Activated CD8-positive, alpha-beta T cell treated with anti-CD3 and anti-CD28 coated beads for 36 hours (primary cell): ENCODE measurements at places on chromosomes 12 and 14. TPM values are rescaled to one million over a fixed set of nuclear protein-coding genes. Genes with fewer than 3 reads are reported as not detected.
A peak's percentile ranks its signal among the peaks of the same experiment; 100 is the strongest.

- H3K4me3 ChIP-seq = no peak overlapping the region
- no peak for DNase-seq
- no peaks in the 10 kb centered on the region for H3K36me3 ChIP-seq
- H3K27me3 ChIP-seq = no peaks in the 10 kb centered on the region
These were observed 9.7 kb upstream of the KRT2 start for GRCh38 chr12:52661668-52662067.

- peaks cover 1% of the 10 kb centered on the region for H3K27me3 ChIP-seq
- no peak overlapping the region for H3K4me3 ChIP-seq
- no peaks in the 10 kb centered on the region for H3K4me1 ChIP-seq
These were observed 350.2 kb downstream of the GLT1D1 start for GRCh38 chr12:129203456-129203855.

DNA sequence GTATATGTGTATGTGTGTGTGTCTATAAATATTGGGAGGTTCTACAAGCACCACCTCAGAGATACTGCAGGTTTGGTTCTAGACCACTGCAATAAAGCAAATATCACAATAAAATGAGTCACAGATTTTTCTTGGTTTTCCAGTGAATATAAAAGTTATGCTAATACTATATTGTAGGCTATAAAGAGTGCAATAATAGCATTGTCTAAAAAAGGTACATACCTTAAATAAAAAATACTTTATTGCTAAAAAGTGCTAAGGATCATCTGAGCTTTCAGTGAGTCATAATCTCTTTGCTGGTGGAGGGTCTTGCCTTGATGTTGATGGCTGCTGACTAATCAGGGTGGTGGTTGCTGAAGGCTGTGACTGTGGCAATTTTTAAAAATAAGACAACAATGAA is 111.1 kb downstream of the VEZT start:
- H3K4me3 ChIP-seq = no peak overlapping the region
- no peaks in the 10 kb centered on the region for H3K27me3 ChIP-seq
- no peak overlapping the region for H3K27ac ChIP-seq
- H3K36me3 ChIP-seq = no peaks in the 10 kb centered on the region

DNA sequence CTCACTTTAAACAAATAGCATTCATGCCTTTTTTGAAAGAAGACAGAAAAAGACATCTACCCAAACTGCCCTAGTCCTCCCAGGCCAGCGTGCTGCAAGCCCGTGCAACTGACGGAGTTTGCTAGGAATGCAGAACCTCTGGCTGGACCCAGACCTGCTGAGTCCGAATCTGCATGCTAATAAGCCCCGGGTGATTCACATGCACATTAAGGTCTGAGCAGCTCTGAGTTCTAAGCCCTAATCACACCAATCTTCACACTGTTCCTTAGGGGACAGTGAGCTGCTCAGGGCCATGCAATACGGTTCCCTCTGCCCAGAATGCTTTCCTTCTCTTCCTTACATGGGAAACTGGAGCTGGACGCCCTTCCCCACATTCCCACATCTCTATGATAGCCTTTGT is 25.2 kb downstream of the HAL start:
- no peak overlapping the region for H3K27ac ChIP-seq
- no peaks in the 10 kb centered on the region for H3K36me3 ChIP-seq
- no peaks in the 10 kb centered on the region for H3K27me3 ChIP-seq
- no peaks in the 10 kb centered on the region for H3K4me1 ChIP-seq
- no peak overlapping the region for H3K4me3 ChIP-seq
- no peak for DNase-seq

- no peak overlapping the region for H3K4me3 ChIP-seq
- H3K27ac ChIP-seq = no peak overlapping the region
- H3K36me3 ChIP-seq = peaks cover 14% of the 10 kb centered on the region
- H3K27me3 ChIP-seq = no peaks in the 10 kb centered on the region
- peaks cover 20% of the 10 kb centered on the region for H3K4me1 ChIP-seq
- DNase-seq = no peak
These were observed 35.8 kb downstream of the ETV6 start for GRCh38 chr12:11685316-11685715.

GRCh38 chr12:6928022-6928702 is 403 bp downstream of the ATN1 start:
- DNase-seq = no peak
- H3K4me1 ChIP-seq = peaks cover 61% of the 10 kb centered on the region
- H3K27me3 ChIP-seq = no peaks in the 10 kb centered on the region
- peak overlapping the region; percentile 81 for H3K27ac ChIP-seq

DNA sequence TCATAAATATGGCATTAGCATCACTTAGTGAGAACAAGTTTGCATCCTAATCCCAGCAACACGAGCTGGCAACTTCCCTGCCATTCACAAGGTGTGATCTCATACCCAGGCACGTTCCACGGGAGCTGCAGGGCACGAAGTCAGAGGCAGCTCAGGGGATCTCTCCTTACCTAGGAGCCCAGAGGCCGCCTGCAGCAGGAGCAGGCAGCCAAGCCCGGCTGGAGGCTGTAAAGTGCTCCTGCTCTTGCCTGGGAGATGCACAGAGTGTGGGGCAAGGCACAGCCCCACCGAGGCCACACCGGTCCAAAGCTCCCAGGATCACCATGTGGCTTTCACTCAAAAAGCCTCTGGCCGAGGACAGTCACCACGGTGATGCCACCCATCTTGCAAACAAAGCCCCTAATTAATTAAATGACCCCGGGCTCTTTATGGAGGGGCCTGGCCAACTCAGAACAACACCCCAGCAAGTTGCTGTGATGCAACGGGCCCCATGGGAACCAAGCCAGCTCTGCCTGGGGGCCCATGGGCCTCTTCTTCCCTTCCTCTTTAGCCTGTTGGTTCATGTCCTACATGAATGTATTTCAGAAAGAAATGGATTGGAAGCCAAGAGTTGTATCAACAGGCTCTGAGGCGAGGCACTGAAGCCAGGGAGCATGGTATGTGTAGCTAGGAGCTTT is 26.5 kb downstream of the NUAK1 start:
- H3K4me3 ChIP-seq = no peak overlapping the region
- DNase-seq = no peak
- no peak overlapping the region for H3K27ac ChIP-seq
- H3K4me1 ChIP-seq = peaks cover 6% of the 10 kb centered on the region
- no peaks in the 10 kb centered on the region for H3K36me3 ChIP-seq

DNA sequence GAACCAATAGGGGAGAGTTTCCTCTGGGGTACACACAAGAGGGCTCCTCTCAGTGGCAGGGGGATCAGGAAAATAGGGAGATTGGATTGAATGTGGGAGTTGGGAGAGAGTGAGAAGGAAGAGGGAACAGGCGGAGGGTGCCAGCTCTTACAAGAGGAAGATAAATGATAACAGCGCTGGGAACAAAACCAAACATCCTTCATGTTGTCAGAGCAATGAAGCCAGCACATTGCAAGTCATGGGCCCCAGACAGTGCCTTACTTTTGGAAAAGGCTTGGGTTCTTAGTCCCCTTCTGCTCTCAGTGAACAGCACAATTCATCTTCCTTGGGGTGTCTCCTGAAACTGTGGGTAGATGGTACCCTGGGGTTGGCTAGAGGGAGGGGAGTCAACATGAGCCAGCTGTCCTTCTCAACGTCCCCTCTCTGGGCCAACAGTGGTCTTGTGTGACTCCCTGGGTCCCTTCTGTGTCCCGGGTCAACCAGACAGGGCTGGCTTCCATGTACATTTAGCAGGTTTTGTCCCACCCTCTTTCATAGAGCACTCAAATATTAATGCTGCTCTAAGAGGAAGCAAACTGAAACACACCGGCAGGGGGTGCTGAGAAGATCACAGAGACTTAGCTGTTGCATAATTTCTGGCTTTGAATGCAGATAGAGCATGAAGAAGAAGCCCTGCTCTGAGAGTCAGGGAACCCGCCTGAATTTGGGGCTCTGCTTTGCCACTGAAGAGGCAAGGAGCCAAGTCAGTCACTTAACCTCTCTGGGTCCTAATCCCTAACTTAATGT is 138.5 kb downstream of the ESRRB start:
- no peak overlapping the region for H3K4me3 ChIP-seq
- H3K27me3 ChIP-seq = peaks cover 12% of the 10 kb centered on the region
- no peaks in the 10 kb centered on the region for H3K4me1 ChIP-seq
- peak; percentile 46 for DNase-seq

DNA sequence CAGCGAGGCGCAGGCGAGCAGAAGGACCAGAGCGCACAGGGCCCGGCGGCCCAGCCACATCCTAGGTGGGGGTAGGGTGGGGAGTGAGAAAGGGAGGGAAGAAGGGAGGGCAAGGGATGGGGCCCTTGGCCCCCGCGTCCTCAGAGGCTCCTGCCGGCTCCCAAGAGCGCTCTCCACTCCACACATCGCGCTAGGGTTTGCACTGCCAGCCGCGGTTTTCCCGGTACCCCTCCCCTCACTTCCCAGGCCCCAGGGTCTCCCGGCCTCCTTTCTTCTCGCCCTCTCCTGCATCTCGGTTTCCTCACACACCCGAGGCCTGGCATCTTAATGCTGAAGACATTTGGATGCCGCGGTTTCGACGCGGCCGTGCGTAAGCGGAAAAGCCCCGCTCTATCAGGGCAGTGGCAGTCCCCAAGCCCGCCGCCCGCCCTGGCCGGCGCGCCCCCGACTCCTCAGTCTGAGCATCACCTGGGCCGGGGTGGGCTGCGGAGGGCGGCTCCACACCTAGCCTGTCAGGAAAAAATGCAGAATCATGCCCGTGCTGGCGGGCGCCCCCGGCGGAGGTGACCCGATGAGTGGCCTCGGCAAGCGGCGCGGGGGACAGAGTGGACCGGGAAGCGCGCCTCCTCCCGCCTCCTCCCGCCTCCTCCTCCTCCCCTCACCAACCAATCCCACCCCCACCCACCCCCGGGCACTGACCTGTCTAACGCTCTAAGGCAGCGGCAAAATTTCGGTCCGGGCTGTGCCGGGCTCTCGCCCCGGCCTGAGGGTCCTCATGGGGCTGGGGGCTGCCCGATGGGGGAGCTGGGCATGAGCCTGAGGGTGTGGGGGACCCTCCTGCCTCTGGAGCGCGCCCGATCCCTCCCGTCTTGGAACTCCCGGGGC is 686 bp downstream of the B4GALNT1 start:
- H3K27ac ChIP-seq = no peak overlapping the region
- H3K27me3 ChIP-seq = peaks cover 59% of the 10 kb centered on the region
- H3K36me3 ChIP-seq = no peaks in the 10 kb centered on the region
- peaks cover 15% of the 10 kb centered on the region for H3K4me1 ChIP-seq
- peak; percentile 43 for DNase-seq

DNA sequence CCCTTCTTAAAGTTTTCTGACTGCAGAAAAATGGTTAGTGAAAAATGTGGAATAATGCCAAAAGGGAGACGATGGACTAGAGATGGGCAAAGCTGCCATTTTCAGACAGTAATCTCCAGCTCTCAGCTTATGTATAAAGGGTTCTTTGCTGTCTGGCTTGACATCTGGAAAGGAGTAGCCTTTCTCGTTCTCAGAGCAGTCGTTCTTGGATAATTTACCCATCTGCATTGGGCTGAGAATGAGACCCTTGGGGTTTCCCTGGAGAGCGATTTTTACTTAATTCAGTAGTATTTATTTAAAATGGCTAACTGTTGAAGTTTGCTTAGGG is 1.2 kb downstream of the NUDT4 start:
- H3K4me1 ChIP-seq = peaks cover 39% of the 10 kb centered on the region
- H3K36me3 ChIP-seq = peaks cover 21% of the 10 kb centered on the region
- peak overlapping the region; percentile 99 for H3K27ac ChIP-seq
- H3K27me3 ChIP-seq = no peaks in the 10 kb centered on the region
- no peak for DNase-seq

GRCh38 chr14:53390008-53390407 is 236.9 kb upstream of the DDHD1 start:
- H3K4me1 ChIP-seq = no peaks in the 10 kb centered on the region
- H3K27ac ChIP-seq = no peak overlapping the region
- DNase-seq = no peak
- no peak overlapping the region for H3K4me3 ChIP-seq
- peaks cover 1% of the 10 kb centered on the region for H3K27me3 ChIP-seq

- no peaks in the 10 kb centered on the region for H3K36me3 ChIP-seq
- H3K4me3 ChIP-seq = no peak overlapping the region
- H3K4me1 ChIP-seq = peaks cover 31% of the 10 kb centered on the region
- peak overlapping the region; percentile 94 for H3K27ac ChIP-seq
These were observed 33.4 kb upstream of the CD9 start for GRCh38 chr12:6166808-6167207.

- no peaks in the 10 kb centered on the region for H3K36me3 ChIP-seq
- no peak overlapping the region for H3K27ac ChIP-seq
- no peaks in the 10 kb centered on the region for H3K4me1 ChIP-seq
- H3K4me3 ChIP-seq = no peak overlapping the region
- DNase-seq = no peak
These were observed 836.6 kb downstream of the SLC6A15 start for GRCh38 chr12:84075991-84076390.

DNA sequence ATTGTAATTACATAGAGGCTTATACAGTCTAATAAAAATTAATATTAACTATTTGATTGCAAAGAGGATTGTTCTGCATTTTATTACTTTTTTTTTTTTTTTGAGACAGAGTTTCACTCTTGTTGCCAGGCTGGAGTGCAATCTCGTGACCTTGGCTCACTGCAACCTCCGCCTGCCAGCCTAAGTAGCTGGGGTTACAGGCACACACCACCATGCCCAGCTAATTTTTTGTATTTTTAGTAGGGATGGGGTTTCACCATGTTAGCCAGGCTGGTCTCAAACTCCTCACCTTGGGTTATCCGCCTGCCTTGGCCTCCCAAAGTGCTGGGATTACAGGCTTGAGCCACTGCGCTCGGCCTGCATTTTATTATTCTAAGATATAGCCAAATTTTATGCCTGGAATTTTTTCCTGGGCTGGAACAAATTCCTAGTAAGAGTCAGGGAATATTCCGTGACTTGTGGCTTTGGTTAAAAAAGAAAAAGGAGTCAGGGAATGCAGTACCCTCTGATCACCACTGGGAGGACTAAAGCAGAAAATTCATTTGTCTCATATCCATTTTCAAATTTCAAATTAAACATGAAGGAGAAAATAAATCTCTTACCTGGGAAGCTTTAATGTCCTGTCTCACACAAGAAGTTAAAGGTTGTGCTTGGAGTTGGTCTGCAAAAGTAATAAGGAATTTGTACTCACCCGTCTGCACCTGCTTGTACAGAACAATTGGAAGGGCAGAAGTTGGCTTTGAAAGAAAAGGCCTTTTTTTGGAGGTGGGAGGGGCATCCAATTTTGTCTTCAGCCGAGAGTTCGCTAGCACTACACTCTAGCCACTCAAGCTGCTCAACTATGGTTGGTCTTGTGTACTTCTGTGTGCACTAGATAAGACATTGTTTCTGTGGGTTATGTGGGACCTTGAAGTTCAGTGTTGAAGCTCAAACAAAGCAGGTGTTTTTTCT is 8.7 kb downstream of the MARK3 start:
- H3K36me3 ChIP-seq = peaks cover 12% of the 10 kb centered on the region
- H3K4me3 ChIP-seq = peak overlapping the region; percentile 13
- peaks cover 65% of the 10 kb centered on the region for H3K4me1 ChIP-seq
- H3K27ac ChIP-seq = no peak overlapping the region
- DNase-seq = no peak

The LRCOL1 gene
- total RNA-seq = not detected

The IFNG-AS1 gene
- 0.25 TPM for total RNA-seq

The RPS6KA5 gene
- 12.9 TPM for total RNA-seq

The NXPH4 gene
- total RNA-seq = 0.45 TPM

The TCL1B gene
- not detected for total RNA-seq

The HEBP1 gene
- total RNA-seq = 23.9 TPM

The CABP1 gene
- 1.1 TPM for total RNA-seq
